ENCODE measurements at places on chromosomes 5 and 9. TPM values are rescaled to one million over a fixed set of nuclear protein-coding genes. Genes with fewer than 3 reads are reported as not detected.
A peak's percentile ranks its signal among the peaks of the same experiment; 100 is the strongest.

- peaks cover 4% of the 10 kb centered on the region for H3K36me3 ChIP-seq
- H3K27me3 ChIP-seq = peaks cover 39% of the 10 kb centered on the region
- no peak overlapping the region for H3K4me3 ChIP-seq
- no peak for DNase-seq
Observed at GRCh38 chr9:2616692-2617377, 4.8 kb upstream of the VLDLR start.

The CNTFR gene
- total RNA-seq = not detected

DNA sequence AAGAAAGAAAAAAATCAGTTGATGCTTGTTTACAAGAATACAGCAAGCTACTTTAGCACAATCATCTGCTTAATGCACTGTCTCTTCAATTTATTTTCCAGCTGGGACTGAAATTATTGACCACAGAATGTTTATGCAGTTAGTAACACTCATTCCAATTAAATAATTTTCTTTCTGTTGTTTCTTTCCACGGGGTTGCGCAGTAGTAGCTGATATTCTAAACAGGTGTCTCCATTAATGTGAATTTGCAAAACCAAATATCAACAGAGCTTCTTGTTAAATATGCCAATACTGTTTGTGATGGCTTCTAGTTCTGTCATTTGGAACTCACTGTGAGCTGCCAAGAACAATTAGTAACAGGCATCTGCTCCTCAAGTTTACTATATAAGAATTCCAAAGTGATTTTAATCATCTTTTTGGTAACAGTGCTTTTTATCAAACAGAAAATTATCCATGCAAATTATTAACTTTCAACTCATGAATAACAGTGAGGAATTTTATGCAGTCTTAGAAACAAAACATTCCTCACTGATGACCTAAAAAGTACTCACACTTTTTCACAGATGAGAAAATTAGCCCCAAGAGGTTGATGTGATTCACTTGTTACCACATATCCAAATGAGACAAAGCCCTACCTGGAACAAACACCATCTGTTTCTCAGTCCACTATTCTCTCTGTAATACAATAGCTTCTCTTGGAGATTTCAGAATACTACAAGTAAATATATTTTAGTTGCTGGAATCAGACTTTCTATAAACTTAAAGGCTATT, 567.6 kb upstream of the RGMB start:
- no peak overlapping the region for H3K4me3 ChIP-seq
- no peaks in the 10 kb centered on the region for H3K27me3 ChIP-seq
- no peak for DNase-seq
- H3K36me3 ChIP-seq = no peaks in the 10 kb centered on the region

GRCh38 chr5:173981185-173981761, 7.7 kb upstream of the C5orf47 start:
- H3K27me3 ChIP-seq = peaks cover 35% of the 10 kb centered on the region
- no peak for DNase-seq
- no peaks in the 10 kb centered on the region for H3K36me3 ChIP-seq
- no peak overlapping the region for H3K4me3 ChIP-seq
- H3K27ac ChIP-seq = no peak overlapping the region

DNA sequence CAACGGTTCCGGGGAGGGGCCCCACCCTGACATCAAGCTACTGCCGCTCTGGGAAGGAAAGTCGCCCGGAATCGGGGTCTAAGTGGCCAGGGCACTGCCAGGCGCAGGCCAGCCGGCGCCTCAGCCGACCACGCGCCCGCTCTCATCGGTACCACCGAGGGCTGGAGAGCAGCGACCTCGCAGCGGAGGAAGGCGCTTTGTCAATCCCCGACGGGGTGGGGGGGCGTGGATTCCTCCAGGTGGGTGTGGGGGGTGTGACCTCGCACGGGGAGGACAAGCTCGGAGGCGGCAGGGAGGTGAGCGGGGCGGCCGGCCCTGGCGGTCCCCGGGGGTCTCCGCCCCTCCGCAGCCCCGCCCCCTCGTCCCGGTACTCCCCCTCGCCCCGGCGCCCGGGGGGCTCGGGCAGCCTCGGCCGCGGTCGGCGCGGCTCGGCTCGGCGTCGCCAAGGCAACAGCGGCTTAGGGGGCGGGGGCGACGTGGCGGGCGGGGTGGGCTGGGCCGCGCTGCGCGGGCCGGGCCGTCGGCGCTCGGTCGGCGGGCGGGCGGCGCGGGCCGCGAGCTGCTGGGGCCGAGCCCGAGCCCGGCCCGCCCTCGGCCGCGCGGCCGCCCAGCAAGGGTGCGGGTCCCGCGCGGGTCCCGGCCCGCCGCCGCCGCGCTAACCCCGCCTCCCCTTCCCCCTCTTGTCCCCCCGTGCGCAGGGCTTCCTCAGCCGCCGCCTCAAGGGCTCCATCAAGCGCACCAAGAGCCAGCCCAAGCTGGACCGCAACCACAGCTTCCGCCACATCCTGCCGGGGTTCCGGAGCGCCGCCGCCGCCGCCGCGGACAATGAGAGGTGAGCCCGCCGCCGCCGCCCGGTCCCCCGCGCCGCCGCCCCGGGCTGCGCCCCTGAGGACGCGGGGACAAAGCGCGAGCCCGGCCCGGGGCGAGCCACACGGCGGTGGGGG, 47.5 kb downstream of the DAB2IP start:
- H3K4me1 ChIP-seq = peaks cover 3% of the 10 kb centered on the region
- DNase-seq = peak; percentile 63
- peaks cover 62% of the 10 kb centered on the region for H3K27me3 ChIP-seq
- no peak overlapping the region for H3K27ac ChIP-seq
- H3K36me3 ChIP-seq = no peaks in the 10 kb centered on the region

All from activated naive CD8-positive, alpha-beta T cell treated with anti-CD3 and anti-CD28 coated beads for 36 hours (primary cell).